ENCODE measurements at places on chromosomes 16 and 17. TPM values are rescaled to one million over a fixed set of nuclear protein-coding genes. Genes with fewer than 3 reads are reported as not detected.
A peak's percentile ranks its signal among the peaks of the same experiment; 100 is the strongest.

GRCh38 chr16:88897696-88898425, 31.4 kb upstream of the PABPN1L start:
- DNase-seq = no peak

GRCh38 chr16:4505356-4506147, 29.4 kb downstream of the HMOX2 start:
- DNase-seq = no peak

DNA sequence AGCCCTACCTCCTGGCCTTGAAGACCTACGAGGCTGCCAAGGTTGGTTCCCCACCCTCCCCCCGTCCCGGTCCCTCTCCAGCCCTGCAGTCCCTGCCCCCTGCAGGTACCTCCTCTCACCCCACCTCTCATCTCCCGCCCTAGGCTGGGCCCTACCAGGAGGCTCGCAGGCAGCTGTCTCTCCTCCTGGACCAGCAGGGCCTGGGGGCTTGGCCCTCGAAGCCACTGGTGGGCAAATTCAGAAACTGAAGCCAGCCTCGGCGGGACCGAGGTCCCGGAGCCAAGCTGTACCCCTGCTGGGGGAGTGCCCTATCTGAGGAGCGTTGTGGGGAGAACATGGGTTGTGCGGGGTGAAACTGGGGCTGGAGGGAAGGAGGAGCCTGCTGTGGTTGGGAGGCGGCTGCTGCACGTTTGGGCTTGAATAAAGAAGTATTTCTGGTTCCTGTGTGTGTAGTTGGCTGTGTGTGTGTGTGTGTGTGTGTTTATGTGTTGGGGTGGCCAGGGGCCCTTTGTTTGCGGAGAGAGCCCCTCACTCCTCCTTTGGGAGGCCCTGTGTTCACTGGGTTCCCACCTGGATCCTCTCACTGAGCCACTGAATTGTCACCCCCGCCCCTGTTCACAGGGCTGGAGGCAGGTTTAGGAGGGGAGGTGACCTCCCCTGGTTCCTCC, 5.9 kb downstream of the ADAD2 start:
- no peak for DNase-seq

DNA sequence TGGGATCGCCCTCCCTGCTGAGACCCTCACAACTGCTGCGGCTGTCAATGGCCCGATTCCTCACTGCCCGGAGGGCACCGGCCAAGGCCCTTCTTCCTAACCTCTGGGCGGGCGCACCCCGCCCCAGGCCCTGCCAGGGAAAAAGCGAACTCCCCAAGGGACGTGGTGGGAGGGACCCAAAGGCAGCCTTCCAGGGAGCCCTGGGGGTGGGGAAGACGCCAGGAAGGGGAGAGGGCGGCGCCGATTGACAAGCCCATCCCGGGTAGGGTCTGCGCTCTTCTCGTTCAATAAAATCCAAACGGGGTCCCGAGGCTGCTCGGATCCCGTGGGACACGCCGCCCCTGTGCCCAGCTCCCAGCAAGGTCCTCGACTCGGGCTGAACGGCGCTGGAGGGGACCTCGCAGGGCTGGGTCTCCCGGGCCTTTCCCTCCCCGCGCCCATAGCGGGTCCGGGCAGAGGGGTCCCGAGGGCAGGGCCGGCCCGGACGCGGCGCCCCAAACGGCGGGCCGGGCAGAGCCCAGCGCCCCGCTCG, 416 bp downstream of the KIFC3 start:
- DNase-seq = no peak

- DNase-seq = no peak
Measured at GRCh38 chr17:83133302-83134121, 54.1 kb downstream of the METRNL start.

- no peak for DNase-seq
Measured at GRCh38 chr16:24991349-24991748, 23.8 kb downstream of the ARHGAP17 start.

DNA sequence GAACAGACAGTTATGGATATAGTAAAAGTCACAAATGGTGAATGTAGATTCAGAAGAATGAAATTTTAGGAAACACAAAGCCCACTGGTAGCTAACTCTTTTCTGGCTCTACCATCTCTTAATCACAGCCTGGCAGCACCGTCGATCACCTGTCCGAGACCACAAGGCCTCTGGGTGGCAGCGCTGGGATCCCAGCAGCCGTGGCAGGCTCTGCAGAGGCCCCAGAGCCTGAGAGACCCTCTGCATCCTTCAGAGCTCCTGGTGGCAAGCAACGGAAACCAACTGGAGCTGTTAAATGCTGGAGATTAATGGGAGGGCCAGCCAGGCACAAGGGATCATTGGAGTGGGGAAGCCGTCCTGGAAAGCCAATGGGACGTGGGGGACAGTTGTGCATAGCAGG, 26.3 kb downstream of the LAT start:
- DNase-seq = no peak

DNA sequence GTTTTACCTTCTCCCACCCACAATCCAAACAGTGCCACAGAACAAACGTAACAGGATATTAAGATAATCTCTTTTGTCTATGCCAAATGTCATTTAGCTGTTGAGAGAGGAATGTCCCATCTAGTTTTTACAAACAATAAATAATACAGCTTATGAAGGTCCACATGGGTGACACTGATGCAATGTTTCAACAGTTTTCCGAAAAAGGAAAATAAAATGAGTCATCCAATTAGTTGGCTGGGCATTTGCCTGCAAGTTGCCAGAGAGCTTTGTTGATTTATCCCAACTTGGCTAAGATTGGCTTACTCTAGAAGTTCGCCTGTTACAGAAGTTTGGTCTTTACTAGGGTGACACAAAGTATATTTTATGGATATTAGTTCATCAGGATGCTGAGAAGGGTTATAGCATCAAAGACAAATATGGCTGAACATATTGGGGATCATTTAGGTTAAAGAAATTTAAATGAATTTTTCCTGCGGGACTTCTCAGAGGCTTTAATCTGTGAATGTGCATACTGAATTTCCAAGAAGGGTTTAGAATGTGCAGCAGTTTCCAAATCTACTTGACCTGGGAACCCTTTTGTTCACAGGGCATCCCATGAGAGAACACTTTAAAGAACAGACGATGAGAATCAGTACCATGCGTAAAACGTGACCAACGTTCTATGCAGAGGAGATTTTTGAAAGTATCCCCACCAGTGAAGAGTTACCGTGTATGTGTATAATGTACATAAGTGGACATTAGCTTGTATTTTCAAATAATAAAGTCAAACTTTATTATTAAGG, 73.1 kb downstream of the CDH13 start:
- DNase-seq = peak; percentile 27

DNA sequence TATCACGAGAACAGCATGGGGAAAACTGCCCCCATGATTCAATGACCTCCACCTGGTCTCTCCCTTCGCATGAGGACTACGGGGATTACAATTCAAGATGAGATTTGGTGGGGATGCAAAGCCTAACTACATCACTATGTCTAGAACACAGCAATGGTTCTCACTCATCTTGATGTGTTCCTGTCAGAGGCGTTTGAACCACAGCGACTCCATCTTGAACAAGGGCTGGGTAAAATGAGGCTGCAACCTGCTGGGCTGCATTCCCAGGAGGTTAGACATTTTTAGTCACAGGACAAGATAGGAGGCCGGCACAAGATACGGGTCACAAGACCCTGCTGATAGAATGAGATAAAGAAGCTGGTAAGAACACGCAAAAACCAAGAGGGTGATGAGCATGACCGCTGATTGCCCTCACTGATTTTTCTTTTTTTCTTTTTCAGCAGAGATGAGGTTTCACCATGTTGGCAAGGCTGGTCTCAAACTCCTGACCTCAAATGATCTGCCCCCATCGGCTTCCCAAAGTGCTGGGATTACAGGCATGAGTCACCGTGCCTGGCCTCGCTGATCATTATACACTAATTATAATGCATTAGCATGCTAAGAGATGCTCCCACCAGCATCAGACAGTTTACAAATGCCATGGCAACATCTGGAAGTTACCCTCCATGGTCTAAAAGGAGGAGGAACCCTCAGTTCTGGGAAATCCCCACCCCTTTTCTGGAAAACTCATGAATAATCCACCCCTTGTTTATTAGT, 3.0 kb upstream of the PPY start:
- no peak for DNase-seq

GRCh38 chr17:37608351-37609169, 658 bp downstream of the SYNRG start:
- DNase-seq = peak; percentile 29

GRCh38 chr17:65394811-65395472, 166.5 kb downstream of the AXIN2 start:
- no peak for DNase-seq

DNA sequence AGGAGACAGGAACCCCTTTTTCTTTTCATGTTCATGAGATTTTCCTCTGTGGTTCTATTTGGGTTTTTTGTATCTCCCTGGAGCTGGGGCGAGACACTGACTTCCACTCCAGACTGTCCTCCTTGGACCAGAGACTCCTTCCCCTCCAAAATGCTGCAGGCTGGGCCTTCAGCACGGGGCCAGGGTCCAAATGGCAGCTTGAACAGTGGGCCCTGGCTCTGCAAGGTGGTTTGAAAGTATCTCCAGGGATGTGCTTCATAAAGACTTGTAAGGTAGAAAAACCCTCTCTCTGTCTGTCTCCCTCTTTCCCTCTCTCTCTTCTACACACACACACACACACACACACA, 236.1 kb downstream of the ZNF423 start:
- DNase-seq = no peak

- no peak for DNase-seq
Measured at GRCh38 chr17:32693194-32693897, 183.6 kb downstream of the MYO1D start.

DNA sequence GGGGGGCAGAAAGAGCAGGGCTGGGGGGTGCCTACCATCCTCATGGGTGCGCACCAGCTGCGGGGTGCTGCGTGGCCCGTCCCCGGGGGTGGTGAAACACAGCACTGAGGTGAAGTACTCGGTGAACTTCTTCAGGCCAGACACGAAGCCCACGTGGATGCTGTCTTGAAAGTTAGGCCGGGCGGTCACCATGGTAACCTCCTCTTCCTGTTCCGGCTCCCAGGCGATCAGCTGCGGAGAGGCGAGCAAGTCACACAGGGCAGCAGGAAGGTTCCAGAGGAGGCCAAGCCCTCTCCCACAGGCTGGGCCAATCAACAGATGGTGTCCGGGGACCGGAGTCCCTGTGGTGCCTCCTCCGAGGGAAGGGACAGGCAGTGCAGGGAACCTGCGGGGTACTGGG, 90.1 kb upstream of the CDC42EP4 start:
- no peak for DNase-seq

- no peak for DNase-seq
Measured at GRCh38 chr17:28738680-28739384, 5.0 kb upstream of the TRAF4 start.

DNA sequence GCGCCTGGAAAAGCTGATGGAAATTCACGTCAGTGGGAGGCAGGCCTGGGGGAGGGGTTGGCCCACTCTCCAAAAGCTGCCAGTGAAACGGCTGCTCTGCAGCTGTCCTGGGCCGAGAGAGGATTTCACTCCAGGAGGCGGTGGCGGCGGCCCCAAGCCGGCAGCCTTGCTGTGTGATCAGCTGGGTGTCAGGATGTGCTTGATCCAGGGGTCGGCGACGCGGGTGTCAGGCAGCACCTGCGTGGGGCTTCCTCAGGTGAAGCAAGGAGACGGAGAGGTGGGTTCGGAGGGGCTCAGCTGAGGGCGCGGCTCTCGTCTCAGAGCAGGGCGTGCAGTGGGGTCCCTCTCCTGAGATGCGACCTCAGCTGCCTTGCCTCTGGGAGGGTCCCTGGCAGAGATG, 7.0 kb downstream of the CBFA2T3 start:
- no peak for DNase-seq

GRCh38 chr16:30664616-30665109, 6.4 kb downstream of the FBRS start:
- DNase-seq = no peak

DNA sequence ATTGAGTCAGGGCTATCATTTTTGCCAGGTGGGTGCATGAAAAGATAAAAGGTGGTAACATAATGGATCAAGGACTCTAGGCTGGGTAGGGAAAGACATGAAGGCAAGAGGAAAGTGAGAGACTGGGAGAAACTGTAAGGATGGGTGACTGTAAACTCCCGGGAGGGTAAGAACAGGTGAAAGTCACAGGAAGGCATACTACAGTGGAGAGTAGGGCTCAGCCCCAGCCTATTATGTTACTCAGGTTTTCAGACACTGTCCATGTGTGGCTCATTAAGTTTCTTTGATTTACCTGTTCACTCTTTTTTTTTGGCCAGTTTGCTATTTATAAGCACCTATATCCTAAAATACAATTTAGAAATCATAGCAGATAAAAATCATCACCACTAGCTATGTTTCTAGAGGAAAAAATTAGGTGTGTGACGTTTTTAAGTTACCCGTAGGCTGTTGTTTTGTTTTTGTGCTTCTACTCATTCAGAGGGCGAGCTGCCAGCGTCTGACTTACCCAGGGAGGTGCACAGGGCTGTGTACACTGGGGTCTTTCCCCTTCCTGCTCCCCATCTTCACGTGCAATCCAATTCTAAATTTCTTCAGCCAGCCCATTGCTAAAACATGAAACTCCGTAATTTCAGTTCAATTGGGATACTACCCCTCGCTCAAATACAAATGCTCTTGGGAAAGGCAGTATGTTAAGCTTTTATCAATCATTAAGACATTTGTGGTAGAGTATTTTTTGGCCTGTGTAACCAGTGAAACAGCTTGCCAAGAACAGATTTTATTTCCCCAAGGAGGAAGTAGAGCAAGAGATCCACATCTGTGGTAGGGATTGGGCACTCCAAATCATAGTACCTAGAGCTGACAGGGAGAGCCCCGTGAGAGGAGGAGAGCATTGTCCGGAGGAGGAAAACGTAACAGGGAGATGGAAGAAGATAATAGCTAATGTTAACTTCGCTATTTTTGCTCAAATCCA, 21.7 kb upstream of the VWA3A start:
- DNase-seq = no peak

- DNase-seq = peak; percentile 8
Measured at GRCh38 chr16:88809068-88809675, 2.6 kb downstream of the APRT start.

- no peak for DNase-seq
Measured at GRCh38 chr17:81558941-81559806, 7.0 kb upstream of the FAAP100 start.

GRCh38 chr16:11207646-11208045, 48.4 kb downstream of the SOCS1 start:
- DNase-seq = no peak

The TEKT5 gene
- not detected for total RNA-seq

The CIAPIN1 gene
- 130 TPM for total RNA-seq

The SGSH gene
- 18.9 TPM for total RNA-seq

The CASKIN2 gene
- total RNA-seq = 16.9 TPM

The RPL38 gene
- 1,714 TPM for total RNA-seq

The SERPINF2 gene
- 0.68 TPM for total RNA-seq

The TBX6 gene
- total RNA-seq = 0.24 TPM

The MEIOB gene
- 49.6 TPM for total RNA-seq

The MT1G gene
- not detected for total RNA-seq

The PRM2 gene
- total RNA-seq = not detected

The ACSM2A gene
- not detected for total RNA-seq

The USP6 gene
- not detected for total RNA-seq

Measured in Caki2 (cell line).